ENCODE measurements at places on chromosomes 7 and 10. TPM values are rescaled to one million over a fixed set of nuclear protein-coding genes. Genes with fewer than 3 reads are reported as not detected.

- H3K36me3 ChIP-seq: peaks cover 7% of the 10 kb centered on the region
- no peak overlapping the region for H3K27ac ChIP-seq
- H3K4me1 ChIP-seq: no peaks in the 10 kb centered on the region
- DNase-seq: no peak
- H3K27me3 ChIP-seq: no peaks in the 10 kb centered on the region
Observed at GRCh38 chr7:74332373-74333176, 43.4 kb downstream of the CLIP2 start.

DNA sequence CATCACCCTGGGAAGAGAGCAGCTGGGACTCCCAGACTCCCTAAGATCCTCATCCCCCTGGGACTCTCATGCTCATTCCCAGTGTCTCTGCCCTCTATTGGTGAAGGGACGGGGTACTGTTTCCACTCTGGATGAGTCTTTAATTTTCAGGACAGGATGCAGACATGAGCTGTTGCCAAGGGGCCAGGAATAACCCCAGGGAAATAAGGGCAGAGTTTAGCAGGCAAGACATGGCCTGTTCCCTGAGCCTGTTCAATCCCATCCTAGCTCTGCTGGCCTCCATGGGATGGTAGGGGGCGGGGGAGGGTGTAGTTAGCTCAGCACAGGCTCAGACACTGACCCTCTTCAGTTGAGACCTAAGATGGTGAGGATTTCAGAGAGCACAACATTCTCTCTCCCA, 14.0 kb downstream of the C10orf105 start:
- H3K27ac ChIP-seq: no peak overlapping the region
- H3K4me1 ChIP-seq: no peaks in the 10 kb centered on the region
- no peak overlapping the region for H3K4me3 ChIP-seq
- no peaks in the 10 kb centered on the region for H3K36me3 ChIP-seq
- no peaks in the 10 kb centered on the region for H3K27me3 ChIP-seq
- no peak for DNase-seq

Gene STOX1
- total RNA-seq: 0.11 TPM

GRCh38 chr10:120613180-120613579, 156.2 kb downstream of the PLPP4 start:
- H3K36me3 ChIP-seq: no peaks in the 10 kb centered on the region
- H3K27ac ChIP-seq: no peak overlapping the region
- no peak overlapping the region for H3K4me3 ChIP-seq
- no peak for DNase-seq

Measured in ascending aorta (tissue), 2 donors.